Stimulated activated CD4-positive, alpha-beta T cell treated with anti-CD3 and anti-CD28 coated beads, Interleukin-1b, Interleukin-23, amount 100 ng/mL, for 48 hours (primary cell): ENCODE measurements at places on chromosomes 11 and 22.

DNA sequence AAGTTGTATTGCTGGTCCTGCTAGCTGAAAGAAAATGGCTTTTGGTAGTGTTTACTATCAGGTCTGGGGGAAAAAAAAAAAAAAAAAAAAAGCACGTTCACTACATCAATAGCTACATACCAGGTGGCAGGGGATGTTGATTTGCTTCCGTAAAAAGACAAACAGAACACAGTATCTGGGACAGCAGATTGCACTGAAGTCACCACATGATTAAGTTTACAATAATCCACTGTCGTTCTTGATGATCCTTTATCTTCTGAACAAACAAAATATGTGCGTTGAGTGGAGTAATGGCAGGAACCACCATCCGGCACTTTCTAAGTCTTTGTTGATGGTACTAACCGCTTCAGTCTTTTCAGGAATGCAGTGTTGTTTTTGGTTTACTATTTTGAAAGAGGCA lies 48.7 kb downstream of the DDX6 start:
- no peak for DNase-seq

DNA sequence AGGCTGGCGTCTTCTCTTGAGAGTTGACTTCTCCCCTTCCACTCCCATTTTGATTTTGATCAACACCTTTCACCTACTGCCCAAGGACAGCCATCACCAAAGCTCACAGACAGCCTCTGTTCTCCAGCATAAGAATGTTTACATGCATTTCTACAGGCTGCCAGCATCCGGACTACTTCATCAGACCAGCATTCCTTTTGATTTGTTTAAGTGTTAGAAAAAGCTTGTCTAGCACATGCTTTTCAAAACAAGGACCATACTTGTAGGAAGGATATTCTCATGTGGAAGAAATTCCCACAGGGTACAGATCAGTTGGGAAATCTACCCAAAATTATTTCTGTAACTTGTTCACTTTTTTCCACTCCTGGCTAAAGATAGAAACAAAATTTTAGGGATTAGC lies 6.2 kb upstream of the KCNA4 start:
- DNase-seq = no peak

DNA sequence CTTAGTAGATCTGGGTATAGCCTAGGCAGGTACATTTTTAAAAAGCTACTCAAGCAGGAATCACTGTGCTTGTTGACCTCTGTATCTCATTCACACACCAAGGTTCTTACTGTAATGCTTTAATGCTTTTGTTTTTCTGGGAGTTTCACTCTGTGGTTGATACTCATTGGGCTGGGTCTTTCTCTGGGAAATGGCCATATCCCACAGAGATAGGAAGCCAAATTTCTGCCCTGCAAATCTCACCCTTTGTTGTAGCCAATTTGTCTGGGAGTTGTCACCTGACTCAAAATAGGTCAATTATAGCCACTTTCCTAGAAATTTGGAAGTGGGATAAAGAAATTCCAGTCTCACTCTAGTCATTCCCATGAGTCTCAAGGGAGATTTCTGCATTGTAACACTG lies 195.8 kb upstream of the BDNF start:
- no peak for DNase-seq

- DNase-seq = no peak
Measured at GRCh38 chr11:37142591-37142990, 544.6 kb upstream of the RAG2 start.

GRCh38 chr11:116661056-116661455 lies 111.7 kb downstream of the BUD13 start:
- DNase-seq = no peak

GRCh38 chr11:121643479-121644186 lies 190.9 kb upstream of the SORL1-AS1 start:
- no peak for DNase-seq

DNA sequence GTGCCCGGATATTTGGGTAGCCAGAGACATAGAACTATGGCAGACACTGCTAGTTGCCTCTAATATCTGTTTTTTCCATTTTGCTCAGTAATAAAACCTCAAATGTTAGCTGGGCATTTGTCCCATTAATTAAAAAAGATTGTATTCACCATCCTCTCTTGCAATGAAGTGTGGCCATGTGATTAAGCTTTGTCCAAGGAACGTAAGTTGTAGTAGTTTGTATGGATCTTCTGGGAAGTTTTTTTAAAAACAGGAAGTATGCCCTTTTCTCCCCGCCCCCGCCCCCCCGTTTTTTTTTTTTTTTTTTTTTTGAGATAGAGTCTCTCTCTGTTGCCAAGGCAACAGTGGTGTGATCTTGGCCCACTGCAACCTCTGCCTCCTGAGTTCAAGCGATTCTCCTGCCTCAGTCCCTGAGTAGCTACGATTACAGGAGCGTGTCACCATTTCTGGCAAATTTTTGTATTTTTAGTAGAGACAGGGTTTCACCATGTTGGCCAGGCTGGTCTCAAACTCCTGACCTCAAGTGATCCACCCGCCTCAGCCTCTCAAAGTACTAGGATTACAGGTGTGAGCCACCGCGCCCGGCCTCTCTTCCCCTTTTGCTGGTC lies 1.7 kb upstream of the TMEM135 start:
- DNase-seq = no peak

- DNase-seq = no peak
Measured at GRCh38 chr11:14101388-14101787, 138.9 kb downstream of the SPON1 start.

DNA sequence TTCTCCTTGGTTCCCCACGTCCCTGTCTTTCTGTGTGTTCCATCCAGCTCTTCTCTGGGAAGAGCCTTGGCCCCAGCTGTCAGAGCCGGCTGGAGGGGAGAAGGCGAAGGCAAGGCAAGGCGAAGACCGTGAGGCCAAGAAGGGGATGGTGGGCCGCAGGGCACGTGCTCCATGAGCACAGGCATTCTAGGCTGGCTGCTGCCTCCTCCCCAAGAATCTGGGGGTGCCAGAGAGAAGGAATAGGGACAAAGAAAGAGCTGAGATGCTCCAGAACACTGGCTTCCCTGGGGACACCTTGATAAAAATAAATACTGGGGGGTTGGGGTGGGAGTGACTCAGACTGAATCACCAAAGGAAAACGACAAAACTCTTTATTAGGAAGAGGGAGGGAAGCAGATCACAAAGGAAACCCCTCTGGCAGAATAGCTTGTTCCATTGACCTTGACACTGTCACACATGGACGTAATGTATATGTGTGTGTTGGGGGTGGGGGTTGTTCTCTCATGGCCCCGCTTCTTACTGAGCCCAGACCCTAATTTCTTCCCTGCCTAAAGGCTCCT lies 52.5 kb downstream of the NECTIN1 start:
- no peak for DNase-seq

GRCh38 chr11:18633256-18634139 lies 644 bp downstream of the SPTY2D1 start:
- DNase-seq = peak; percentile 29

DNA sequence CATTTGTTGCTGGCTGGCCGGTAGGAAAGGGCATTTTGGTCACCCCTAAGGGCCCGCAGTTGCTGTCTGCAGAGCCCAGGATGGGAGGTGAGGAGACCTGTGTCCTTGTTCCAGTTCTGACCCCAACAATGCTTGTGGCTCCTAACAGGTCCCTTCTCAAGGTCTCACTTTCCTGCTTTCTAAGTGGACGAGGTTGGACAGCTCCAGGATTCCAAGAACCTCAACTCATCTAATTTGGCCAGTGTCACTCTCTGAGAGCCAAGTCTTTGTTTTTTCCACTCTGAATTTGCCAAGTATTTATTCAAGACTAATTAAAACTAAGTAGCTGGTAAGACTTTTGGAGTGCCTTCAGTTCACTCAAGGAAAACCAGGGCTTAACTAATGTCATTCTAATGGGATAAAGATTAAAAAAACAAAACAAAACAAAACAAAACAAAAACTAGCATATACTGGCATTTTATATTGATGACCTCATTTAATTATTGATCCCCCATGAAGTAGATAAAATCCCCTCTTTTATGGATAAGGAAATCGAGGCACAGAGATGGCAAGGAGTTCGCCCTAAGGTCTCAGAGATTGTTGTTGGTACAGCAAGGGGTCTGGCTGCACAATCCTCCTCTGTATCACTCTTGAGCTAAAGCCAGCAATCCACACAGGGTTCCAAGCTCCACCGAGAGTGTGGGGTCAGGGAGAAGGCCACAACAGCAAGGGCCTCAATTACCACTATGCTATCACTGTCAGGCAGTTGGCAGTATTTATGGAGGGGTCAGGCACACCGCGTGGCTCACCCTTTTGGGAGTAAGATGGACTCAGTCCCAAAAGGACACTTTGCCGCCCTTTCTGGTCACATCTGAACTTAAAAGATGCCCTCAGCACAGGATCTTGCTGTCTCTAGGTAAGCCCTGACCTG lies 8.1 kb downstream of the SGSM1 start:
- no peak for DNase-seq

GRCh38 chr11:106400949-106401570 lies 323.6 kb downstream of the AASDHPPT start:
- no peak for DNase-seq

DNA sequence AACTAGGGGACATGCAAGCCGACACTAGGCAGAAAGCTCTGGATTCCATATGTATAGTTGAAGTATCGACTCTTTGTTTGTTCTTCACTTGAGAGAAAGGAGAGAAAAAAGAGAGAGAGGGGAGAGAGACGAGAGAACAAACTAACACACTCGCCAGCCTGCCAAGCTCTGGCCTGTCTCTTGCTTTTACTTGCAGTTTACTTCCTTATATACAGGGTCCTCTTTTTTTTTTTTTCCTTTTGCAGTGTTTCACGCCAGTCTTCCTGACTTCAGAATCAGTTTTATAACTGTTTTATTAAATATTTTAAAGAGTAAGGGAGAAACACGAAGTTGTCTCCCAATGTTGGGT lies 19.9 kb downstream of the TEAD1 start:
- no peak for DNase-seq

DNA sequence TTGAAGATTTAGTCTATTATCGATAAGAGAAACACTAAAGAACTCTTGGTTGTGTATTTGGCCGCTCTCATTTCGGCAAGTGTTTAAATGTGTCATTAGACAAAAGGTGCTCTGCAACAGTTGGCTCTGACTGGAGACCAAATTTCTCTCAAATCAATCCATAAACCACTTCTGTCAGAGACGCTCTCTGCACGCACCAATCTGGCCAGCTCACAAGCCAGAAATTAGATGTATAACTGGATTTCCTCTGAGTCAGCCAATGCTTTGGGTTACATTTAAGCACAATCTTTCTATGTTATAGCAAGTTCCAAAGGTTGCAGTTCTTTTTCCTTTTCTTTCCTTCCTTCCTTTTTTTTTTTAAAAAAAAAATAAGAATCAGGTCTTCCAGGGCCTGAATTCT lies 17.6 kb upstream of the PARVA start:
- DNase-seq = no peak

- DNase-seq = no peak
Measured at GRCh38 chr11:78166855-78167469, 21.5 kb downstream of the KCTD21 start.

DNA sequence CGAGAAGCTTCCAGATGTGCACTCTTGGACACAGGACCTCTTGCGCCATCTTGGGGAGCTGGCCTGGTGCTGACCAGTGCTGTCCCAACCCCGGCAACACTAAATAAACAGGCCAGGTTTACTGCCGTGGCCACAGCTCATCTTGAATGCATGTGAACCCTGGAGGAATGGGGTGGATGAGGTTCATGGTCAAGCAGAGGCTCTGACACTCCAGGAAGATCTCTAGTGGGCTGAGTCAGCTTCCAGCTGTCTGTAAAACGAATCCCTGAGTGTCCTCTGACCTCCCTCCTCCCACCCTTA lies 51.8 kb downstream of the ALX4 start:
- no peak for DNase-seq

- no peak for DNase-seq
Measured at GRCh38 chr11:1733716-1734640, 16.4 kb downstream of the IFITM10 start.

GRCh38 chr11:61392981-61393595 lies 701 bp downstream of the TMEM216 start:
- no peak for DNase-seq

DNA sequence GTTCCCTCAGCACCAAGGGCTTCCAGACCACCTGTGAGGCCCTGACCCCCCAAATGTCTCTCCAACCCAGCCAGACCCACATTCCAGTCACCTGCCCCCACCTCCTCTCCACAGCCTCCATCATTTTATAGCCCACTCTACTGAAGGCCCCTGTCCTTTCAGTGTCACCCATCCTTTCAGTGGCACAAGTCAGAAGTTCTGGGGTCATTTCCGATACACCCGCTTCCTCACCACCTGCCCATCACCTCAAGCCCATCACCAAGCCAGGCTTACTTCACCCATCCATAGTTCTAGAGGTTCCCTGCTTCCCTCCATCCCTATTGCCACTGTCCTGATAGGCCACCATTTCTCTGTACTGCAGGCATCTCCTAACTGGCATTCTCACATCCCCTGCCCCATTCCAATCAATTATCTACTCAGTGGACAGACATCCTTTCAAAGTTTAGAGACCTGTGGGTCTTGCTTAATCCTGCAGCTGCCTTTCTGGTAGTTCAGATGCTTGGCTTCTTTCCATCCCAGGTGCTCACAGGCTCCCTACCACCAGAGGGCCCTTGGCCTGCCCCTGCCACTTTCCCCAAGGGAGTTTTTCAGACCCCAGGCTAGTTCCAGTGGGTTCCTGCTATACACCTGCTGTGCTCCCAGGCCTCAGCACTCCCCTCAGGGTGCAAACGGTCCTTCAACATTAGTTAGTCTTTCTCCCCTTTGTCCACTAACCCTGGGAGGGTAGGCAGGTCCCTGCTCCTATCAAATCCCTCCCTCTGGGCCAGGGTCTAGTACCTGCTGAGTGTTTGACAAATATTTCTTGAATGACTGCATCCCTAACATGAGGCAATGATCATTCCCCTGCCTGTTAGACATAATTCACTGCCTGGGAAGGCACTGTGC lies 7.6 kb downstream of the KCNQ1OT1 start:
- no peak for DNase-seq

DNA sequence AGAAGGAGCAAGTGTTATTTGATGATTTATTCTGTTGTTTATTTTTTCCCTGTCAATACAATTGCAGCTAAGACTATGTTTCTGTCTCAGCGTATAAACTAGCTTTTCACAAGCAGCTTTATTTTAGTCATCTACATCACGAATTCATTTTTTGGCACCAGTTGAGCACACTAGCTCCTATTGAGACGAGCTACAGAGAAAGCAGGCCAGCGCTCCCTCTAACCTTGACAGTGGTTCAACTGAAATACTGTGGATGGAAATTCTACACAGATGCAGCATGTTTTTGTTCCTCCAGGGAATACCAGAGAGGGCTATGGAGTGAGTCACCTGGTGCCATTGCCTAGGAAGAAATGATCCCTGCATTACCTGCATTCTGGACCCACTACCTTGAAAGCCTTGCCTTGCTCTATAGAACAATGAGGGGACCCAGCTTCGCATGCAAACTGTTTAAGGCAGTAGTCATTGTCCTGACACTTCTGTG lies 108.2 kb upstream of the ARHGAP42 start:
- no peak for DNase-seq
